HFFc6 (cell line): ENCODE measurements at places on chromosomes 7 and 10. TPM values are rescaled to one million over a fixed set of nuclear protein-coding genes. Genes with fewer than 3 reads are reported as not detected.

Gene TAS2R5
- 0.19 to 0.21 TPM in 2 of 3 replicates, not detected in the other for total RNA-seq

DNA sequence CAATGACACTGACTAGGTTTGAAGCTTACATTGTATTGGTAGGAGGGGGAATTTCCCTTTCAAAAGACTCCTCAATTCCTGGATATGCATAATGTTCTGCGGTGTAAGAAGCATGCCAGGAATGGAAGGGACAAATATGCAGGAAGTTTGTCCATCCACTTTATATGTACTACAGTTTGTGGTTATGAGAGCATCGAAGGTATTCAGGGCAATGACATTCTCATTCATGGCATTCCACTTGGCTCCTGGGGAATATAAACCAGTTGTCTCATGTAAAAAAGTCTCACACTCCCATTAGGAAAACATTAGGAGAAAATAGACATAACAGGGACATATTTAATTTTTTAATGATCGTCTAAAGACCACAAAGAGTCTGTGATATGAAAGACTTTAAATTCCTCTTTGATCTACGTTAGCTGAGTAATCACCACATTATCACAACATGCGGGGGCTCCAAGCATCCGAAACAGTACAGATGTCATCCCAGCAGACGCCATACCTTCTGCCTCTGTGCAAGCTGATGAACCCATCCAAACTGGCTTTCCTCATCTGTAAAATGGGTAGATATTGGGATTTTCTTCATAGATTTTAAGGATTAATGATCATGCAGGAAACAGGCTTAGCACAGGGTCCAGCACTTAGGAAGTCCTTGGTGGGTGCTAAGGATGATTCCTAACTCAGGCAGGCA lies 675.3 kb downstream of the INHBA start:
- H3K4me3 ChIP-seq, result peak overlapping the region; percentile 16; the same call in 1 of the 2 replicates
- peak; percentile 95 for DNase-seq
- H3K4me1 ChIP-seq, result peaks cover 81% of the 10 kb centered on the region
- H3K36me3 ChIP-seq, result no peaks in the 10 kb centered on the region; the same call in 1 of the 2 replicates
- peak overlapping the region; percentile 88 for H3K27ac ChIP-seq
- H3K27me3 ChIP-seq, result peaks cover 1% of the 10 kb centered on the region

GRCh38 chr7:19558527-19558926 lies 150.3 kb downstream of the POLR1F start:
- H3K36me3 ChIP-seq, result no peaks in the 10 kb centered on the region
- H3K27me3 ChIP-seq, result peaks cover 2% of the 10 kb centered on the region; the same call in 1 of the 2 replicates
- no peak for DNase-seq
- H3K4me1 ChIP-seq, result peaks cover 5% of the 10 kb centered on the region; the same call in 1 of the 2 replicates
- H3K4me3 ChIP-seq, result no peak overlapping the region
- H3K27ac ChIP-seq, result no peak overlapping the region

DNA sequence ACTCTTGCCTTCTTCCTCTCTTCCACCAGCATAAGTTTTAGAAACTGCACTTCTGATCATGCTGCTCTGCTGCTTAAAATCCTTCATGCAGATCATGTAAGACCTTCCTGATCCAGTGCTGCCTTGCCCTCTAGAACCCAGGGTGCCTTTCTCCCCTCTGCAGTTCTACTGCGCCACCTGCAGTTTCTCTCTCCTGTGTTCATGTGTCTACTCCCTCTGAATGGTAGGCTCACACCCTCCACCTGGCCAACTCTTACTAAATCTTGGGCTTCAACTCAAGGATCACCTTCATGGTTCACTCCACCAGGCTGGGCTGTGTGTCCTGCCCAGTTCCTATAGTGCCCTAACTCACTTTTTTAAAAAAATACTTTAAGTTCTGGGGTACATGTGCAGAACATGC lies 174.6 kb upstream of the ITGB1 start:
- no peak for DNase-seq
- no peaks in the 10 kb centered on the region for H3K36me3 ChIP-seq
- H3K27me3 ChIP-seq, result no peaks in the 10 kb centered on the region; the same call in 1 of the 2 replicates
- H3K27ac ChIP-seq, result no peak overlapping the region
- H3K4me1 ChIP-seq, result peaks cover 75% of the 10 kb centered on the region

DNA sequence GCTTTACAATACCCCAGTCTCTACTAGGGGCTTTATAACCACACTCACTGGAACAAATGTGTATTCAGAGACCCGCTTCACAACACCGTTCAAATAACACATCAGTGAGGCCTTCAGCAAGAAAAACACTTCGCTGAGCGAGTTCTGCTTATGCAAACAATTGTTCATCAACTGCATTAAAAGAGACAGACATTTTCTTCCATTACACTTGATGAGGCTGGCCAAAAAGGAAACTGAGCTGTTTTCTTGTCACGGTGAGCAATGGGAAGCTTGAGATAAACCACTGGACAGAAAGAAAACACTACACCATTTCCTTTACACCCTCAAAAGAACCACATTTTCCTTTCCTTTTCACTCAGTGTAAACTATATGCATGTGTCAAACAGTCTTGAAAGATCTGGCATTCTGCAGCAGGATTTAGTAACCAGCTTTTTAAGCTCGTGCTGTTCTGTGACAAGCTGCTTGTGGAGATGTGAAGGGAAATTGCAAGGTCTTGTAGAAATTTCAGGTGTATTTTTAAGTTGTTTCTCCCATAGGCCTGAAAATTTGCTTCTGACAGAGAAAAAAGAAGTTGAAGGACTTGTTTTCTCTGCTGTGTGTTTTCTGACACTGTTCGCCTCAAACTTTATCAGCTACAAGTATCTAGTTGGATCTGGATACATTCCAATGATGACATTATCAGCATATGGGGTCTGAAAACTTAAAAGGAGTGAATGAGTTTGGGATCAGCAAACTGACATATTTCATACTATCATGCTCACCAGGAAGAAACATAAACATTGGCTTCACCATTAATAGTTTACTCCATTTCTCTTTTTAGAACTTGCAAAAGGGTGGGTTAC lies 693.1 kb downstream of the PARD3 start:
- H3K36me3 ChIP-seq, result no peaks in the 10 kb centered on the region
- peak overlapping the region; percentile 39 for H3K4me3 ChIP-seq
- peaks cover 3% of the 10 kb centered on the region for H3K27me3 ChIP-seq
- DNase-seq, result no peak
- no peak overlapping the region for H3K27ac ChIP-seq

- H3K4me3 ChIP-seq, result no peak overlapping the region
- H3K27ac ChIP-seq, result no peak overlapping the region
- H3K27me3 ChIP-seq, result no peaks in the 10 kb centered on the region
- peak; percentile 31 for DNase-seq
- H3K36me3 ChIP-seq, result peaks cover 14% of the 10 kb centered on the region; the same call in 1 of the 2 replicates
Observed at GRCh38 chr10:4721999-4722753, 103.8 kb upstream of the AKR1E2 start.

Gene CUBN
- total RNA-seq, result 0.70 to 1.5 TPM (median 0.74 TPM) in 3 replicates

DNA sequence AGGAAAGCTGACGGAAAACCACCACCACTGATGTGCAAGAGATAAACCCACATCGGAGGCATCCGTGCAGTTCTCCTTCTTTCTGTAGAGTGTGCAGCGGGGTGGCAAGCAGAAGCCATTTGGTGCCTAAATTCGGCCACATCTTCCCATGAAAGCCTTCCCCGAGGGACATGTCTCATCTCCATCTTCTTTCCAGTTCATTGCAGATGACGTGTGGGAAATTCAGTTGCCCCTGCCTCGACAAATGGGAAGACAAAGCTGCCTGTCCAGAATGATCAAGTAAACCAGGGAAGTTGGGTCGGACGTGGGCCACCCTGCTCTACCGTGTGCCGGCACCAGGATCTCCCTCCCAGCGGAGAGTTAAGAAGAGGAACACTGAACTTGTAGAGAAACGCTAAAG lies 14.5 kb downstream of the BEND7 start:
- H3K36me3 ChIP-seq, result no peaks in the 10 kb centered on the region
- H3K4me1 ChIP-seq, result no peaks in the 10 kb centered on the region
- H3K27ac ChIP-seq, result no peak overlapping the region
- peaks cover 21% of the 10 kb centered on the region for H3K27me3 ChIP-seq
- no peak for DNase-seq
